Activated T-helper 1 cell treated with anti-CD3 and anti-CD28 coated beads, Interleukin-12 subunit alpha, Interleukin-12 subunit beta, Interleukin-2, Interleukin-4 antibody, amounts not matched to agents 30 ng/mL and 10 ng/mL and 1 ng/mL, durations not matched to agents 14 hours and 24 hours and 36 hours (primary cell): ENCODE measurements at places on chromosomes 16 and 17.

- H3K4me1 ChIP-seq: no peaks in the 10 kb centered on the region
- no peak overlapping the region for H3K27ac ChIP-seq
- no peak for DNase-seq
- no peaks in the 10 kb centered on the region for H3K36me3 ChIP-seq
- no peak overlapping the region for H3K4me3 ChIP-seq
These were observed 232.9 kb downstream of the UTP18 start for GRCh38 chr17:51493206-51493605.

DNA sequence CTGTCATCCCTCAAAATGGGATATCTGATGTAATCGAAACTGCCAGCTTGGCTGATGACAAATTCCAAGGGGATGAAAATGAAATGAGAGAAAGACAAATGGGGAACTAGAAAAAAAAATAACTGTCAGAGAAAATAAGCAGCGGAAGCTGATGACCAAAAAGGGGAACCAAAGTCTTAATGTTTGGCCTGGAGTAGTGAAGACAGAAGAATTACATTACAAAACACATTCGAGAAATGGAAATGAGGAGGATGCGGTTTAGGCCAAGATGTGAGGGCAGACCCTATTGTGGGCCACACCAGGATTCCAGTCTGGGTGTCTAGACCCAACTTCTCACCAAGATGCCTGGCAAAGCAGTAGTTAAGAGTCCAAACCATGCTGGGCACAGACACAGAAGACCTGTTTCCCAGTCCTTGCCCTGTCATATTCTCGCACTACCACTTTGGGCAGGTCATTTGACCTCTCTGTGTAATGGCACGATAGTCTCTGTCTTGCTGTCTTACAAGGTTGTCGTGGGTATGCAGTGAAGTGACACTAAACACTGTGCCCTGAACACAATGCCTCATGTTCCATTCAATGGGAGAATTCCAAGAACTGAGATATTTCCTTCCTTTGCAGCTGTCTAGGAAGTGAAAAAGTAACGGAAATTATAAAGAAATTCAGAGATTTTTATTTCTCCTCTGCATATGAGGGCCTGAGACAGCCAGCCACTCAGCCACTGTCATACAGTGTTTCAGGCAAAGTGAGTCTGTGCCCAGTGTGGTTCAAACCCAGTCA, 12.3 kb upstream of the CCL2 start:
- DNase-seq: no peak
- no peaks in the 10 kb centered on the region for H3K4me1 ChIP-seq
- H3K36me3 ChIP-seq: no peaks in the 10 kb centered on the region

DNA sequence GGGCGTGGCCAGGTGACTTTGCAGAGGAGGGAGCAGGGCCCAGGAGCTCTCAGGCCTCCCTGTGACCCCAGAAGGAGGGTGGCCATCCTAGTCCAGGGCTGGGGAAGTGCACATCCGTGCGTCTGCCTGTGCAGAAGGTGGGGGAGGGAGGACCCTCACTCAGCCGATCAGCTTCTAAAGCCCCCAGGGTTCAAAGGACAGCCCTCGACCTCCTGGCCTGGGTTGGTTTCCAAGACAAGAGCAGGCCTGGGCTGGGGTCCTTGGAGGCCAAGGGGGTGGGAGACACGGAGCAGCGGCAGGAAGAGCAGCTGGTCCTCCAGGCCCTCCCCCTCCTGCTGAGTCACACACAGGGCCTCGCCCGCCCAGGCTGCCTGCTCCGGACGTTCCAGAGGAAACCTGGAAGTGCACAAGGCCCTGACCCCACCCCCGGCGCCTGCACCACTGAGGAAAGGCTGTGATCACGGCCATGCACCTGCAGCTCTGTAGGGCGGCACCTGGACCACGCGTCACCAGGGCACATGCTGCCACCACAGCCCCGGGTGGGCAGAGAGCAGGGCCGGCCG, 67.1 kb upstream of the ZNF469 start:
- no peaks in the 10 kb centered on the region for H3K4me1 ChIP-seq

DNA sequence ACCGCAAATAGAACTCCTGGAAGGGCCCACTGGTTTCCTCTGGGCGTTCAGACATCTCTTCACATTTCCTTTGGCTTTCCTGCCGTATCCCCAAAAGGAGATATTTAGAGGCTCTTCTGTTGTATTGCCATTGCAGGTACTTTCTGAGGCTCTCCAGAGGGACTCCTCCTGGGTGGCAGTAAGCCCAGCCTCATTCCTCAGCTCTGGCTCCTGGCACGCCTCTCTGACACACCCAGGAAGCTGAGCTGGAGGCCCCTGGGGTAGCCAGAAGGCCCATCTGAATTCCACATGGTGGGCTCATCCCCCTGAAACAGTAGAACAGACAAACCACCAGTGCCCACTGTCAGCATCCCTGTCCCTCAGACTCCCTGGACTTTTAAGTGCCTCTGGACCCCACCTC, 206.7 kb downstream of the PARN start:
- H3K4me3 ChIP-seq: no peak overlapping the region
- H3K27ac ChIP-seq: no peak overlapping the region
- no peaks in the 10 kb centered on the region for H3K36me3 ChIP-seq
- no peaks in the 10 kb centered on the region for H3K27me3 ChIP-seq
- DNase-seq: no peak

DNA sequence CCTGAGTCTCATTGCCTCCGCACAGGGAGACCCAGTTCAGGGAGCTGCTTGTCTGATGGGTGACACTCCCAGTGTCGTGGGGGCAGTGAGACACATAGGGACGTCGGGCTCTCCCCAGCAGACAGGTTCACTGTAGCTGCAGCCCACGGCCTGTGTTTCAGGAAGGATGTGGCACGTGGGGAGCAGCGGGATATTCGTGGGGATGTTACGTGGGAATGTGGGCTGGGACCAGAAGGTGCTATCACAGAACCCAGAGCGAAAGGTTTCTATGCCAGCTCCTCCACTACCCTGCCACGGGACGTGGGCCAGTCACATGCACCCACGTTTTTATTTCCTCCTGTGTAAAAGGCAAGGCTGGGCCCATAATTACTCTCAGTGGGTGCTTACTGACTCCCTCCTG, 16.3 kb downstream of the CACNA1G start:
- H3K36me3 ChIP-seq: no peaks in the 10 kb centered on the region
- peaks cover 14% of the 10 kb centered on the region for H3K27me3 ChIP-seq
- no peak overlapping the region for H3K27ac ChIP-seq
- DNase-seq: no peak
- H3K4me1 ChIP-seq: no peaks in the 10 kb centered on the region

DNA sequence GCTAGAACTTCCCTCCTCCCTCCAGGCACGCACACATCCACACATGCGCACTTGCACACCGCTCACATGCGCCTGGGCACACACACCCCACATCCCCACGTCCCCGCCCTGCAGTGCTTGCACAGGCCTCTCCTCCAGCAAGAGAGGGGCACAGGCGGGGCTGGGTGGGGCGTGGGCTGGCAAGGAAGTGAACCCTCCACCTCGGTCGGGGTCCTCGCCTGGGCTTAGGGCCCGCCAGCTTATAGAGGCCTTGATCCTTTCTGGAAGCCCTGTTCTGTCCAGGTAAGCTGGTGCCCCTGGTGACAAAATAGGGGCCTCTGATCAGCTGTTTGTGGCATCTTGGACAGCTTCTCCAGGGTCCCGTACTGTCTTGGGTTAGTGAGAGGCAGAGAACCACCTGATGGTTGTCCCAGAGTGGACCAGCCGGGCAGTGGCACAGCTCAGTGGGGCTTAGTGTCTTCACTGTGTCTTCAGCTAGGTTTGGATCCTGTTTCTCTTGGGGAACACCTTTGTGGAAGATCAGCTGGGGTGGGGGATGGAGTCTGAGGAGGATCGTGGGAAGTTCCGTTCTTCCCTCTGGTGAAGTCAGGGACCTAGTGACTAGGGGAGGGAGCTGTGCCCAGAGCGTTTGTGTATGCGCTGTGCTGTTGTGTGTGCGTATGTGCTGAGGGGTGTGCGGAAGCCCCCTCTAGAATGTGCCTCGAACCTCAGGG, 12.1 kb downstream of the TBX4 start:
- DNase-seq: no peak
- H3K4me1 ChIP-seq: no peaks in the 10 kb centered on the region
- H3K27ac ChIP-seq: no peak overlapping the region
- no peak overlapping the region for H3K4me3 ChIP-seq

DNA sequence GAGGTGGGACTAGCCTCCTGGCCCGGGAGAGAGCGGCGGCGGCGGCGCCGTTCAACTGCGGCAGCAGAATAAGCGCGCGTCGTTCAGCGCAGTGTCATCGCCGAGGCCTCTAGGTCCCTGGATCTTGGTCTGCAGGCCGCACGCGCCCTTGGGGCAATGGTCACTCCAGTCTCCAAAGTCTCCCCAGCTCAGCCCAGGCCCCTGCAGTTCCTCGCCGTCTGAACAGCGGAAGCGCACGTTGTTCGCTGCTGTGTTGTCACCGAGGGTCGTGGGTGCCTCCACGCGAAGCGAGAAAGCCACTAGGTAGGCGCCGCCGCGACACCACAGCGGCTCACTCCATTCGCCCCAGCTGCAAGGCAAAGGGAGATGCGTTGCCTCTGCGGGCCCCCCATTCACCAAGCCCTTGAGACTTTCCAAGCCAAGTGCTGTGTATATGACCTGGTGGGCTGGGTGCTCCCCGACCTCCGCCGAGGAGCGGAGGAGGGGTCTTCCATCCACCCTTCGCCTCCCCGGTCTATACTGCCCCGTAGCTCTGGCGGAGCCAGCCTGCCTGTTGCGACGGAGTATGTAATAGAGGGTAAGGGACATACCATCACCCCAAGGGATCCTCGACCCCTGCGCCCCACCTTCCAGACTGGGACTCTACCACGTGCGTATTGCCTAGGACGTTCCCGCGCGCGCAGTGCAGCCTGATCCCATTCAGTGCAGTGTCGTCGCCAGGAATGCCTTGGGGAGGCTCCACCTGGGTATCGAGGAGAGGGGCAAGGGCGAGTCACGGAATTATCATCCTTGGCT, 656 bp downstream of the VMO1 start:
- H3K4me1 ChIP-seq: peaks cover 39% of the 10 kb centered on the region
- peak overlapping the region; percentile 51 for H3K4me3 ChIP-seq
- DNase-seq: no peak
- H3K27me3 ChIP-seq: peaks cover 63% of the 10 kb centered on the region
- H3K36me3 ChIP-seq: peaks cover 4% of the 10 kb centered on the region

- no peak overlapping the region for H3K27ac ChIP-seq
- DNase-seq: no peak
- peaks cover 9% of the 10 kb centered on the region for H3K4me1 ChIP-seq
These were observed 17.8 kb upstream of the ANKRD40CL start for GRCh38 chr17:50785126-50785525.

GRCh38 chr17:76547183-76547641, 7.4 kb downstream of the PRCD start:
- peaks cover 3% of the 10 kb centered on the region for H3K36me3 ChIP-seq
- H3K4me3 ChIP-seq: no peak overlapping the region
- H3K4me1 ChIP-seq: peaks cover 5% of the 10 kb centered on the region
- H3K27me3 ChIP-seq: peaks cover 11% of the 10 kb centered on the region
- H3K27ac ChIP-seq: no peak overlapping the region

- no peak overlapping the region for H3K4me3 ChIP-seq
- H3K27ac ChIP-seq: no peak overlapping the region
- no peaks in the 10 kb centered on the region for H3K36me3 ChIP-seq
- no peaks in the 10 kb centered on the region for H3K27me3 ChIP-seq
These were observed 98.5 kb downstream of the METRNL start for GRCh38 chr17:83177611-83178532.

DNA sequence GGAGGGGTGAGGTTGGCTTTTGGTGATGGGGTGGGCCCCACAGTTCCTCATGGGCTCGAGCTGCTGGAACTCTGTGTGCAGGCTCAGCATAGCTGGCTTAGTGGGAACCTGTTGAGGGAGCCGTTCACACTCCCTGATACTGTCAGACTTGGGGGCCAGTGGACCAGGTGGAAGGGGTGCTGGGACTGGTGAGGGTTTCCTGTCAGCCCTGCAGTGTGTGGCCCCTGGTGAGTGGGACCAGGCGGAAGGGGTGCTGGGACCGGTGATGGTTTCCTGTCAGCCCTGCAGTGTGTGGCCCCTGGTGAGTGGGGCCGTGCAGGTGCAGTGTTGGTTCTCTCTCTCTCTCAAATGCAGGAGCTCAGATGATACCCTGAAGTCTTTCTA, 45.1 kb upstream of the ZNF750 start:
- H3K27ac ChIP-seq: peak overlapping the region; percentile 94
- peaks cover 64% of the 10 kb centered on the region for H3K4me1 ChIP-seq

- DNase-seq: no peak
- H3K36me3 ChIP-seq: no peaks in the 10 kb centered on the region
- peak overlapping the region; percentile 56 for H3K4me3 ChIP-seq
These were observed 25.3 kb downstream of the ZNF778 start for GRCh38 chr16:89242795-89243200.

- H3K27ac ChIP-seq: no peak overlapping the region
- no peaks in the 10 kb centered on the region for H3K4me1 ChIP-seq
- H3K4me3 ChIP-seq: no peak overlapping the region
- H3K36me3 ChIP-seq: no peaks in the 10 kb centered on the region
These were observed 159.9 kb downstream of the ANKFN1 start for GRCh38 chr17:56313201-56313600.
